ENCODE measurements at places on chromosomes 6 and 20.

GRCh38 chr6:104956731-104957294, at the start of gene LIN28B:
Gene LIN28B, plus strand, starts transcription at chr6:104957107. Its CDS starts 144 bp downstream, at chr6:104957251.
- no peak for DNase-seq

- DNase-seq = peak; percentile 90
Observed at GRCh38 chr6:108944707-108945680, 96.8 kb downstream of the ARMC2 start.

GRCh38 chr6:64622944-64623343, 987.3 kb downstream of the PHF3 start:
- DNase-seq = no peak

DNA sequence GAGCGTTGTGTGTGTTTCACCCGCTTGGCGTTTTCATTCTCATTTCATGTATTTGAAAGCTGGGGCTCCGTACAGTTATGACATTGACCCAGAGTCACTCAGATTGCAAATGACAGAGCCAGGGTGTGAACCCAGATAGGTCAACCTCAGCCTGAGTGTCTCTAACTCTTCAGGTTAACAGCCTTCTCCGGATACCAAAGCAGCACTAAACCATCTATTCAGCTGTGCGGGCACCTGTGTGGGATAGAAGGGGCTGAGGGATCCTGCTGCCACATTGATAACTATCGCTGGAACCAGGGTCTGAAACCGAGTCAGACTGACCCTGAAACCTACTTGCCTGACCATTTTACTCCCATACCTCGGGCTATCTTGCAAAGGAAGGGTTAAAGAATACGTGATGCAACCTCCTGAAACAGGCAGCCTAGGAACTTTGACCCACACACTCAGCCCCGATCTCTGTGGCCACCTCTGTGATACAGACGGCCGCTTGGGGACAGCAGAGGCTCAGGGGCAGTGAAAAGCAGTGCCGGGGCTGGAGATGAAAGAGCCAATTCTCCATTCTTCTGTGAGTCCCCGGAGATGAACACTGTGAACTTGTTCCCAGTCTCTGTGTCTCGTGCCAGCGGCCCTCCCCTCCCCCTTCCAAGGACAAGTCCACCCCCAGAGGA, 233.5 kb upstream of the QKI start:
- peak; percentile 22 for DNase-seq

DNA sequence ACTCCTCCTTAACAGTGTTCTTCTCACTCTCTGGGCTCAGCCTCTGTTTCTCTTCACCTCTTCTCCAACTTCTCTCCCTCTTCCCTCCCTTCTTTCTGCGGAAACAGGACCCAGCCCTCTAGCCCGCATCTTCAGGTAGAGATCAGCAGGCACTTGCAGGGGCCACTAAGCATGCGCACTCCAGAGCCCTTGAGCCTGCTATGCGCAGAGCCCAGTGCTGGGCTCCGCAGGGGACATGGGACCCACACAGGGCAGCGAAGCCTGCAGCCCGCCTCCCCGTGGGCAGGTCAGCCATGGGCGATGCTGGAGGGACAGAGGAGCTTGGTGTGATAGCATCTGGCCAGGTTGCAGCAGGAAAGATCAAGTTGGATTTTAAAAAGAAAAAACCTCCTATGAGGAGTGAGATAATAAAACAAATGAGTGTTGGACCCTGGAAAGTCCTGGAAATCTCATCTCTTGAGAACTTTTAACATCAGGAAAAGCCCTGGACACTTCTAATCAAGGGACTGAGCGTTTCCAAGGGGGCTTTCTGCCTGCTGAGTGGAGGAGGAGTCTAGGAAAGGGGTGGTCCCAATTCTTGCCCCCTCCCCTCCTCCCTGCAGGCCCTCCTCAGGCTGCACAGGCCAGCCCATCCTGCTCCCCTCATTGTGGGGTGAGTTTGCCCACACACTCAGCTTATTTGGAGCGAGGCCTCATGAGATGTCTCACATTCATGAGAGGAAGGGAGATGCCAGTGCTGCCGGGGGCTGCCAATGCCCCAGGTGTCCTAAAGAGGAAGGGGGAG, 71.9 kb downstream of the MDGA1 start:
- no peak for DNase-seq

DNA sequence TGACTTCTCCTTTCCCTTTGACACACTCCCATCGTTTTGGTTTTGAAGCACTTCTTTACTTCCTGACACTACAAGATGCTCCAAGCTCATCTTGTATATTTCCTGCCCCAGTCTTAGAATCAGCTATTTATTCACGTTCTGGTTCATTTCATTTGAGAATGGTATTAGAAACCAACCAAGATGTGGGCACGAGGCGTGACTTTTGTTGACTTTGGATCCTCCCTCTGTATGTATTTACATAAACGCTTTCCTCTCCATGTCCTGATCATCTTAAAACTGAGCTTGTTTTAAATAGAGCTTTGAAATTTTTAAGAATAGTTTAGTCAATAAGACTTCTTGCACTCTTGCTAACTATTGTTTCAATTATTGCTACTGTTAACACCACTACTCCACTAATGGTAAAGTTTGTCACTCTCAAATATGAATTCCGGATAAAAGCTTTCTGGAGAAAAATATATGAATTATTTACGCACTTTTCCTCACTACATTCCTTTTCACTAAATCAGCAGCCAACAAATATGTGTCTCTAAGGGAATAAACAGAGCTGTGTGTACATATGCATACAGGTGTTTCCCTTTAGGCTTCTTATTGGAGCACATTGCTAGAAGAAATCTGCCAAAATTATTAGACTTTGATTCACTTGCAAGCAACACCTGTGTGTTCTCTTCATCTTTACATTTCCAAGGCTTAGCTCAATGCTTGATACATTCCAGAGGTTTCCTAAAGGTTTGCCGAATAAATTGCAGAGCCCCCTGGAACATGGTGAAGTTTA, 77.3 kb upstream of the TMEM244 start:
- no peak for DNase-seq

DNA sequence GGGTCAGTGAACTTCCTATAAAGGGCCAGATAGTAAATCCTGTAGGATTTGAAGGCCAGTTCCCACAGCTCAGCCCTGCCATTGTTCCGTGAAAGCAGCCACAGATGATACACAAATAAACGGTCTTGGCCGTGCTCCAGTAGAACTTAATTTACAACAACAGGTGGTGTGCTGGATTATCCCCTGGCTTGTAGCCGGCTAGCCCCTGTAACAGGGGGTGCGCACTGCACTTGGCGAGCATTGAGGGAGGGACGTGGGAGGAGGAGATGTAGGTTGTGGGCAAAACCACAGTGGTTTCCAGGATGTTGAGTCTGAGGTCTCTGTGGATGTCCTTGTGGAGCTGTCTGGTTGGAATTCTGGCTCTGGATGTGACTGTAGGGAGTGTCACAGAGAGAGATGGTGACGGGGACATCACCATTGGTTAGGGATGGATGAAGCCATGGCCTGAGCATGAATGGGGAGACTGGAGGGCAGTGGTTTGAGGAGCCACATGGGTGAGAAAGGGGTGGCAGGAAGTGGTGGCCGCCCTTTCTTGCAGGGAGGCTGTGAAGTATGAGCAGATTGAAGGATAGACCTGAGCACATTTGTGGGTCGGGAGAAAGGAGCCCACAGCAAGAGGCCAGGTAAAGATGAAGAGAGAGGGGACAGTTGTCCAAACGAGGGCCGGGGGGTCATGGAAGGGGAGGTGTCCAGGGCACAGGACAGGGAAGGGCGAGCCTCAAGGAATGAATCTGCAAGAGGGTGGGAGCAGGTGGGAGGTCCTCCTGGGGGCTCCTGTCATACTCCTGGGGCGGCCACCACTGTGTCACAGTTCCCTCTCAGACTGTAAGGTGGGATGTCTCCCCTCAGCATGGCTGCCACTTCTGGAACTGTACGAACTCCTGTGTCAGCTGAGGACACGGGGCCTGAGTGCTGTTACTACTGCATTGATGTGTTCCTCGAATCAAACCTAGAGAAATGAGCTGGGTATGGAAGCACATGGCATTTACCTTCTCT, 53.6 kb downstream of the CDH26 start:
- DNase-seq = no peak

DNA sequence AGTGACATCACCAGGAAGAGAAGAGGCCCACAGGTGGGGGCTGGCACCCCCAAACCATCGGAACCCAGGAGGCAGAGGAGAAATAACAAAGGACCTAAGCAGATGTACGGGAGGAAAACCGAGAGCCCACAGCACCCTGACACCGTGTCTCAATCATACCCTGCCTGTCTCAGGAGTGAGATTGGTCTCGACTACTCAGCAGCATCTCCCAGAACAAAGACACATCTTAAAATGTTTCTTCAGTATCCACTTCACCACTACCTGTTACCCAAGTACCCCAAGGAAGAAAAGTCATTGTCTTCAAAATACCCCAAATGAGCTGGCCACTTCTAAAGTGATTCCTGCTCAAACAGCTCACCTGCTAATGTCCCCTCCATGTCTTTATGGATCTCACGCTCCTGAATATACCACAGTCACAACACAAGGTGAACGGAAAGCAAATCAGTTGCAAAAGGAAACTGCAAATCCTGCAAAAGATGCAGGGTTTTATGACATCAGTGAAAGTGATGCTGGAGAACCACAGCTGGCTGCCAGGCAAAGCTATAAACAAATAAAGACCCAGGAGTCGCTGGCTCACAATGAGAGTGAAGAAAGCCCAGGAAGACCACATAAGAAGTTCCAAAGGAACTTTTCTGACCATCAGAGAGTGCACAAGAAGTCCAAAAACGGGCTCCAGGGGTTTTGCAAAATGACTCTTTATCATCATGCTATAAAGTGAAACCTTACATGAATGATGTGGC, 44.1 kb downstream of the PREX1 start:
- DNase-seq = peak; percentile 51

DNA sequence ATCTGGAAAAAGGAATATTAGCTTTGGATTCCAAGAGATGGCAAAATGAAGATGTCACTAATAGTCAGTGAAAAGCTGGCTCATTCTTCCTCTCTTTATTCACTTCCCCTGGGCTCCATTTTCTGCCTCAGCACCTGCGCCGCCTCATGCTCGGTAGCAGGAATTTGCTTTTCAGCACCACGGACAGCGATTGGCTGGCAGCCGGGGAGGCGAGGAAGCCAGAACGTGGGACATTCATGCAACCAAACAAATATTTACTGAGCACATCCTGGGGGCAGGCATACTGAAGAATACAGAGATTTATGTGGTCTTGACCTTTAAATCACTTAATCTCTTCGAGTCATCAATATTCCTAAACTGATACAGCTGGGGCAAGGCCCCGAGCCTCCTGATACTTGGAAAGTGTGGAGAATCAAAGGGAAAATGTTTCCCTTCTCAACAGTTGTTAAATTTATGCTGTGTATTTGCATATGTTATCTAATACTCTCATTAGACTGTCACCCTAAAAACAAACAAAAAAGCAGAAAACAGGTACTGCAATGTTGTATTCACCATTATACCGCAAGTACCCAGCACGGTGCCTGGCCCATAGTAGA, 12.1 kb upstream of the PDYN start:
- peak; percentile 19 for DNase-seq

DNA sequence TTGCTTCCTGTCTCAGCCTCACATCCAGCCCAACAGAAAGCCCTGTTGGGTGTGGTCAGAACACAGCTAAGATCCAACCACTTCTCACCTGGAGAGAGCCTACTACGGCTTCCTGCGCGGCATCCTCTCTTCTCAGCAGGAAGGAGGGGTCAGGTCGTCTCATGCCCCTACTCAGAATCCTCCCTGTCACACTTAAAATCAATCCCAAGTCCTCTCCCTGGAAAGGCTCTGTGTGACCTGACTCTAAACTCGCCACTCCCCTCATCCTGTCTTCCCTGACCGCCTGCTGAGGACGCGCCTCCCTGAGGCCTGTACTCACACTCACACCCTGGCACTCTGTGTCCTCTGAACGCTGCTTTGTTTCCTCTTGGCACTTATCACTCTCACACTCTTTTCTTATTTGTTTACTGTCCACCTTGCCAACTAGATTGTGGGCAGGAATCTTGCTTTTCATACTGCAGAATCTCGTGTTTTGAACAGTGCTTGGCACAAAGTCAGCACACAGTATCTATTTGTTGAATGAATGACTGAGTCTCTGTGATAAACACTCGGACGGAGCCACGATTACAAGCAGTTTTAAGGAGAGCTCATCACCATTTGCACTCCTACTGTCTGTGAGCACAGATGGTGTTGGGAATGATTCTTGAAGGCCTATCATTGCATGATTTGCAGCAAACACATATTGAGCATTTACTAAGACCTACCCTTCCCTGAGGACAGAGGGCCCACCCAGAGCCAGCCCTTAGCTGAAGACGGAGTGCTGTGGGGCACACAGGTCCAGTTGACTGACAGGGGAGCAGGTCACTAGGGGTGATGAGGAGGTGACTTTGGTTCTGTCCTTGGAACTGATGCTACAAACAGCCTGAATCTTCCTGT, 18.7 kb downstream of the RAB5IF start:
- DNase-seq = no peak

DNA sequence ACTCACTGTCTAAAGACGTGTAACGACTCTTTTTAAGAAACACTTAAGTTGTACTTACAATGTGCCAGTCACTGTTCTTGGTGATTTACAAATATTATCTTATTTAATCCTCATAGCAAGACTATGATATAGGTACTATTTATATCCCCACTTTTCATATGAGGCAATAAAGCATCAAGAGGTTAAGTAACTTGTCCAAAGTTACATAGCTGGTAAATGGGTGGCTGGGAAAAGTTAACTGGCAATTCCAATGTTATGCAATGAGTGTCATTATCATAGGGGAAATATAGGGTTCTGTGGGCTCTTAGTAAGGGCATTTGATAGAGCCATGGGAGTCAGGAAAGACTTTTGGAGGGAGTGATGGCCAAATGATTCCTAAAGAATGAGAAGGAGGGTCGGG, 21.4 kb upstream of the RIPOR2 start:
- no peak for DNase-seq

DNA sequence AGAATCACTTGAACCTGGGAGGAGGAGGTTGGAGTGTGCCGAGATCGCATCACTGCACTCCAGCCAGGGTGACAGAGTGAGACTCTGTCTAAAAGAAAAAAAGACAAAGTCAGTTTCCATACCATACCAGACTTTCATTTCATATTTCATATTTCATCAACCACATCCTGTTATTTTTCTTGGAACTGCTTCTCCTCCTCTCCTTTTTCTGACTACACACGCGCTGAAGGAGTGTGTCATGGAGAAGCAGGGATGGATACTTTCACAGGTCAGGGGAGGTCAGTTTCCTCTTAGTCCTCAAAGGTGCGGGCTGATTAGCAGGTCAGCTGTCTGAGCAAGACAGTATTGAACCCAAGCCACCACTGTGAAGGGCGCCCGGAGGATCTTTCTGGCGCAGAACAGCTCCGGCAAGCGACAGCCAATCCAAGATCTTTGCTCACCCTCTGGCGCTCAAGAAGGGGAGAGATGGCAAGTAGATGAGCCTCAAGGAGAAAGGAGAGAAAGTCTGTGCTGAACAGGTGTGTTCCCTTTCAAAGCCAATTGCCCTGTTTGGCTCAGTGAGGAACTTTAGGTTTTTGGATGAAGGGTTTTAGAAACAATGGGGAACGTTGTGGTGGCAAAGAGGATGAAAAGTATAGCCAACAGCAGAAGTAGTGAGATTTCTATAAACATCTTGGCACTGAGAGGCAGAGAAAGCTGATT, 18.9 kb upstream of the SYNJ2 start:
- no peak for DNase-seq

GRCh38 chr6:97572943-97573342, 289.9 kb upstream of the MMS22L start:
- no peak for DNase-seq
